ENCODE measurements at places on chromosomes 2 and 18. TPM values are rescaled to one million over a fixed set of nuclear protein-coding genes. Genes with fewer than 3 reads are reported as not detected.
A peak's percentile ranks its signal among the peaks of the same experiment; 100 is the strongest.

DNA sequence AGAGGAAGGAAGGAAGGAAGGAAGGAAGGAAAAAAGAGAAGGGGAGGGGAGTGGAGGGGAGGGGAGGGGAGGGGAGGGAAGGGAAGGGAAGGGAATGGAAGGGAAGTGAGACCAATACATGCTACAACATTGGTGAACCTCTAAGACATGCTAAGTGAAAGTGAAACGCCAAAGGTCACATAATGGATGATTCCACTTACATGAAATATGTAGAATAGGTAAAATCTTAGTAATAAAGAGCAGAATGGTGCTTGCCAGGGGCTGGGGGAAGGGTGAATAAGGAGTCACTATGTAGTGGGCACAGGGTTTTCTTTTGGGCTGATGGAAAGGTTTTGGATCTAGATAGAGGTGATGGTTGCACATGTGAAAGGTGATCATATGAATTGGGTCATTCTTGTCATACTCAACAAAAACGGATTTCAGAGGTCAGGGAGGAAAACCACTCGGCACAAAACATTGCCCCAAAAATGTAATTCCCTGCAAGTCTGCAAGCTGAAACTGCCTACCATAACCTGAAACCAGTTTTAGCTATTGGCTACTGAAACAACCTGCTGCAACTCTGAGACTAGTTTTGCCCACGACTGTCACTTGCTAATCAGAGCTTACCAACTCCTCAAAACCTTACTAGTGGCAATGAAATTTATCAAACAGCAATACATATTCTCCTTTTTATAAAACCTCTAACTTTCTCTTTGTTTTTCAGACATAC is 59.2 kb downstream of the CCDC141 start:
- DNase-seq, result no peak

PAIP2B gene
- polyA plus RNA-seq, result 11.9 TPM

DNA sequence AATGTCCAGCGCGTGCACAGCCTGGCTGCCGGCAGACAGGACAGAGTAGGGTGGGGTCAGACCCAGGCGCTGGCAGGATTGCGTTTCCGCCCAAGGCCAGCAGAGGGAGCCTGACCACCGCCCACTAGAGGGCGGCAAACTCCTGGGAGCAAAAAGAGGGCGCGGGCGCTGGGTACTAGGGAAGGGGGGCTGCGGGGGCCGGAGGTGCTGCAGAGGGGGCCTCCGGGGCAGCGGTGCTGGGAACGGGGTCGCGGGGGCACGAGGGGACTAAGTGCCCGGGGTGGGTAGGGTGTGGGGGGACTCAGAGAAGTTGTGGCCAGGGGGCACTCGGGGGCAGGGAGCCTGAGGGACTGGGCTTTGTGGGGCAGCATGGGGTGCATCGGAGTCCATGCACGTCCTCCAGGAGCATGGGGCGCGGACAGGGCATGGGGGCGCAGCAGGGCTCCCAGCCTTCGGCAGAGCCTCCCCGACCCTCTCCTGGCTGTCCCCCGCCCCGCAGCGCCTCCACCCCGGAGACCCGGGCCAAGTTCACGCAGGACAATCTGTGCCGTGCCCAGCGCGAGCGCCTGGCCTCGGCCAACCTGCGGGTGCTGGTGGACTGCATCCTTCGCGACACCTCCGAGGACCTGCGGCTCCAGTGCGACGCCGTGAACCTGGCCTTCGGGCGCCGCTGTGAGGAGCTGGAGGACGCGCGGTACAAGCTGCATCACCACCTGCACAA is 3.2 kb downstream of the TEKT4 start:
- no peak for DNase-seq

DNA sequence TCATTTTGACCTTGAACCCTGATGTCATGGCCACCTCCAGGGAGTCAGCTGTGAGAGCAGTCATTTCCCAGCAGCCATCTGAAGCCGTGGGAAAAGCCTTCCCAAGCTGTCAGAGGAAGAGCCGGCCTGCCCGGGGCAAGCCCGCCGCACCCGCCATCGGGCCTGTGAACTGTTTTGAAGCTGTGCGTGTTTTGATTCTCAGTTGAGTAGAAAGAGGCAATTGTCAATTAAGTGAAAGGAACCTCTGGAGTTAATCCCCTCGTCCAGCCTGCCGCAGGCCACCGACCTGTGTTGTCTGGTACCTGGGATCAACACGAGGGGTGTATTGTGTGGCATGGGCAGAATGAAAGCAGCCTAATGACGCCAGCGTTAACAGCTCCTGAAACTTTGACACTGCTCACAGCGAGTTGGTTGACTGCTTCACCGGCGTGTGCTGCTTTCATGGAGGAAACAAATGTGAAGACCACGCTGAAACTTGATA is 318.4 kb downstream of the AGAP1 start:
- peak; percentile 41 for DNase-seq

DNA sequence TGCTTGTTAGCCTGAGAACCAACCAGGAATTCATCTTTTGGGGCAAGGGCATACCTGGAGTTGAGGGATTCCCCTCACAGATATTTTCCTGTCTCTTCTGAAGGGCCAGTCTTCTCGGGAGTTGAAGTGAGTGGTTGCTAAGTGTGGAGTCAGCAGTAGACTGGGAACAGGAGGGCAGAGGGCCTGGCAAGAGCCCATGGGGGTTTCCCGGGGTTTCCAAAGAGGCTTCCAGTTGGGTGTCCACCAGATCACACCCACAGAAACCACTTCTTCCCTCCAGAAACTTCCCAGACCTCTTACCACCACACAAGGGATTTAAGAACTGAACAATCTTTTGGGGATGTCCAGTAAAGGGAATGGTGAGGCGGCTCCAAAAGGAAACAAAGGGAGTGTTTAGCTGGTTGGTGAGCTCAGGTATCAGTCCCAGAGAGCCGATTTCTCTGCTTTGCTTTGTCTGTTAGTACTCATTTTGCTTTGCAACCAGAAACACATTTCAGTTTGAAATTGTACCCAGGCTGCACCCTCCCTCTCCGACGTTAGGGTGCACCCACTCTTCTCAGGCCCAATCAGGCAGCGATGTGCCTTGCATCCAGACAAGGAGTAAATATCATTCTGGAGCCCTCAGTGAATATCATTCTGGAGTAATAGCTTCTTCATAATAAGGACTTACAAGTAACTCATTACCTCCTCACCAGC is 47.5 kb upstream of the SPATS2L start:
- no peak for DNase-seq

DNA sequence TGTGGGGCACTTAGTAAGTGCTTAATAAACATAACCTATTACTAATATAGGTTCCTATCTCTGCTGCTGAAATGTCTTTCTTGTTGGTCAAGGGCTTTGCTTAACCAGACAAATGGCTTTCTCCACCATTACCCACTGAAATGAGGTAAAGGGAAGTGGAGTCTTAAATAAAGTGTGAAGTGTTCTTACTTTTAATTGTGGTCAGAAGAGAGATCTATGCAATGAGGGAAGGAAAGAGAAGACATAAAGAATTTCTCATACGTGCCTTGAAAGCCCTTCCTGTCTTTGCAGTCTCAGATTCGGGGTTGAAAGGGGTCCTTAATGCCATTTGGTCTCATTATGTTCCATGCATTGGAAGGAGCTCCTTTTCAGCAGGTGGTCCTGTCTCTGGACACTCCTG is 6.9 kb upstream of the CXCR4 start:
- no peak for DNase-seq

GRCh38 chr2:65076345-65076710 is 20.1 kb downstream of the CEP68 start:
- DNase-seq, result no peak

- DNase-seq, result no peak
Measured at GRCh38 chr18:25141399-25141798, 210.6 kb downstream of the ZNF521 start.

HOXD4 gene
- 0.19 TPM for polyA plus RNA-seq

GRCh38 chr18:58495634-58496033 is 133.3 kb downstream of the ALPK2 start:
- DNase-seq, result no peak

GRCh38 chr2:122795763-122796162 is 1040.3 kb downstream of the TSN start:
- DNase-seq, result no peak

DNA sequence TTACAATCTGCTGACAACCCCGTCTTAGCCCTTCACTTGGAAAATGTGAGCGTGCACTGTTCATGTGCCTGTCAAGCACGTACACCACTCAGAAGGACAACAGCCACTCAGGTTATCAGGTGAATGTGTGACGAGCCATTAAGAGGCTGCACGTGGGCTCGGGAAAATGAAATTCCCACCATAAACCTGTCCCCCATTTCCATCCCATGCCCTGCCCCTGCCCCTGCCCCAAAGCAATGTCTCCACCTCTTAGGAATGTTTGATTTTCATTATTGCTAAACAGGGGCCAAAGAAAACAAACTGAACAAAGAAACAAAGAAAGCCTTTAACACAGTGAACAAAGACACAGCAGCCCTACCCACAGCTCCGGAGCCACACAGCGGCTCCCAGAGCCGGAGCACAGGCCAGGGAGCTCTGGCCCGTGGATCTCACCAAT is 90.5 kb downstream of the TMEM18 start:
- DNase-seq, result no peak

DNA sequence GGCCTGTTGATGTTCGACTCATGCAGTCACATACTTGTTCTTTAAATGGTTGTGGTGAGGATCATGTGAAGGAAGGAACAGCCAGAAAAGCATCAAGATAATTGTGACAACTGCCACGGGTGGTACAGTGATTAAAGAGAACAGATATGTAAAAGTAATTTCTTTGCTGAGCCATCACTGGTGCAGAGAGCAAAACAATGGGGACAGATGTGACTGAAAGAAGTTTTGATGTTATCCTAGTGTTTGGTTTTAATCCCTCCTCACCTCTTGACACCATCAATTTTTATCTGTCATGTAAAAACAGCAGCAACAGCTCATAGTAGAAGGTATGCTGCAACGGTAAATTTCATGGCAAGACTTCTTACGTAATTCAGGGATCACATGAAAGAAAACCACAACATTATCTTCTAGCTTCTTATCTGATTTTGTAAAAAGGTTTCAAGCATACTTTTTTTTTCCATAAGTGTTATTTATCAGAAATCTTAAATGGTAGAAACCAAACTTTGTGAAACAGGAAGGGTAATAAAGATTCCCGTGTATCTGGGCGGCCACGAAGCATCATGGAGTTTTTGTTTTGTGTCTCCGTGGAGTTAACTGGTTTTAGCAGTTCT is 65.2 kb downstream of the PLCL1 start:
- no peak for DNase-seq

- no peak for DNase-seq
Measured at GRCh38 chr2:167732326-167732725, 515.1 kb downstream of the STK39 start.

GRCh38 chr2:14256890-14257289 is 375.6 kb upstream of the LRATD1 start:
- no peak for DNase-seq

DNA sequence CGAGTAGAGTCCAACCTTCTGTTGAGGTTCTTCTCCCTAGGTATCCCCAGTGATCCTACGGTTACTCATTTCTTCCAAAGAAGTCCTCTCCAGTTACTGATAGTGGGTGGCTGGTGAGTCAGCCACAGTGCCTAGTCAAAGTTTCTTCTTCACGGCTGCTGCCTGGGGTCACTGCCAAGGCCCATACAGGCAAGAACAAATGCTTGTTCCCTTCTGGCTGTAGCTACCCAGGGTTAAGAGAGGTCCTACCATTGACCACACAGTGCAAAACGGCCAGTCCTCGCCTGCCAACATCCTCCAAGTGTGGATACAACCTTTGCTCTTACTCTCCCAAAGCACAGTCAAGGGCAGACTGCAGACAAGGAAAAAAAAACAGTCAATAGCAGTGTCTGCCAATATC is 2.9 kb upstream of the PTPN4 start:
- peak; percentile 37 for DNase-seq

DNA sequence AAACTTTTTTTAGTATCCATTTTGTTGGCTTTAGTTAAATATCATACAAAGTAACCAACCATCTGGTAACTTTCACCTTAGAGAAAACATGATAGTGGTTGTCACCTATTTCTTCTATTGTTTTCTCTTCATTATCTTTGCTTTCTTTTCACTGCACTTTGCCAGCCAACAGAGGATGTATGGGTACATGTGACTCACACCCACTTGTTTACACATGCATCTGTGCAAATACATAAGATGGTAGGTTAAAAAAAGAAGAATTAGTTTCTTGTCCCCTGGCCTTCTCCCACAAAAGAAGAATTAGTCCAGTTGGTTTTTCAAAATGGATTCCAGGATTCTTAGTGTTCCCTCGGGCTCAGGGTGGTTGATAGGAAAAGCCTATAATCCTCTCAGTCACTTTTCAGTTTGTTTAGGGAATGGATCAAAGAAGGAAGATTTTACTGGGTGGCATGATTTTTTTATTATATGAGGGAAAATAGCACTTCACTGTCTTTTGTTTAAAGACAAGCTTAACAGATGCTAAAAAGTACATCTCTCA is 46.6 kb downstream of the CDK15 start:
- no peak for DNase-seq

DNA sequence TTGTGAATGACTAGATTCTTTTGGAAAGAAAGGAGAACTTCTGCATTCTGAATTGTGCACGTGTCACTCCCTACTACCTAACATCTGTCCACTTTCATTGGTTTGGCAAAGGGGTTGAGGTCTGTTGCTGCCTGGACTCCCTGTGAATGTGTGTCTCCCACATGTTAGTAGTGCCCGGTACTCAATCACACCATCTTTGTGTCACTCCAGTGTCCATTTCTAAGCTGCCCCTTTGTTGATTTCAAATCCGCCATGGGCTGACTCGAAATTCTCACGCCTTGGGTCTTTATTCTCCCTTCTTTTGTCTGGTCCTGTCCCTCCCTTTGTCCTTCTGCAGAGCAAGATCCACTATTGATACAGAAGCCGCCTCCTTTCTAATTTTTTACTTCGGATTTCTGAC is 7.5 kb downstream of the DPYSL5 start:
- no peak for DNase-seq

- peak; percentile 99 for DNase-seq
Measured at GRCh38 chr18:11851146-11851805, at the start of gene CHMP1B. Gene CHMP1B (plus strand): TSS chr18:11851413. CDS start chr18:11851512, 99 bp downstream.

RNF149 gene
- 14.7 TPM for polyA plus RNA-seq

GRCh38 chr18:48929212-48929612 is 21.6 kb downstream of the SMAD7 start:
- no peak for DNase-seq

STK11IP gene
- polyA plus RNA-seq, result 14.9 TPM

DNA sequence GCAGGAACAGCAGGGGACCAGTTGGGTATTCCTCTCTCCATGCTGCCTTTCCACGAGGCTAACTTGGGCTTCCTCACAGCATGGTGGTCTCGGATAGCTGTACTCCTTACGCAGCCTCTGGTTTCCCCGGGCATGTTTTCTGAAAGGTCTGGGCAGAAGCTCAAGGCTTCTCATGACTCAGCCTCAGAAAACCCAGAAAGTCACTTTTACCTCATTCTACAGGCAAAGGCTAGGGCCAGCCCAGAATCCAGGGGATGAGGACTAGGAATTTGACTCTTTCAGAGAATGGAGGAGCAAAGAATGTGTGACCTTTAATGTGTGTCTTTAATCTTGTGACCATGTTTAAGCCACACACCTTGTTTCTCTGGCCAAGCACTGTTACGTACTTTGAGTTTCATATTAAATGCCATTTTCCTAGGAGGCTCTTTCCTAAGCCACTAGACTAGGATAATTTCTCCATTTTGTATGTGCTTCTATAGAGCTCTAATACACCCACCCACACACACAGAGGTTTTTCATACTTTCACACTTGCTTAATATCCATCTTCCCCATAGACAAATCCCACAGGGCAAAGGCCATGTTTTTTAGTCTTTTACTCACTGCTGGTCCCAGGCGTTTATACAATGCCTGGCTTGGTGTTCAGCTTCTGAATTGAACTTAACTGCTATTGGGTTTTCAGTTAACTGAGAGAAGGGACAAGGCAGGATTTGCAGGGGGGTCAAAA is 77.3 kb downstream of the LONRF2 start:
- no peak for DNase-seq

- DNase-seq, result no peak
Measured at GRCh38 chr2:46337208-46337994, 40.2 kb downstream of the EPAS1 start.

GNLY gene
- 2.3 TPM for polyA plus RNA-seq

PTPRN gene
- not detected for polyA plus RNA-seq
